ENCODE measurements at places on chromosomes 6 and 20.

DNA sequence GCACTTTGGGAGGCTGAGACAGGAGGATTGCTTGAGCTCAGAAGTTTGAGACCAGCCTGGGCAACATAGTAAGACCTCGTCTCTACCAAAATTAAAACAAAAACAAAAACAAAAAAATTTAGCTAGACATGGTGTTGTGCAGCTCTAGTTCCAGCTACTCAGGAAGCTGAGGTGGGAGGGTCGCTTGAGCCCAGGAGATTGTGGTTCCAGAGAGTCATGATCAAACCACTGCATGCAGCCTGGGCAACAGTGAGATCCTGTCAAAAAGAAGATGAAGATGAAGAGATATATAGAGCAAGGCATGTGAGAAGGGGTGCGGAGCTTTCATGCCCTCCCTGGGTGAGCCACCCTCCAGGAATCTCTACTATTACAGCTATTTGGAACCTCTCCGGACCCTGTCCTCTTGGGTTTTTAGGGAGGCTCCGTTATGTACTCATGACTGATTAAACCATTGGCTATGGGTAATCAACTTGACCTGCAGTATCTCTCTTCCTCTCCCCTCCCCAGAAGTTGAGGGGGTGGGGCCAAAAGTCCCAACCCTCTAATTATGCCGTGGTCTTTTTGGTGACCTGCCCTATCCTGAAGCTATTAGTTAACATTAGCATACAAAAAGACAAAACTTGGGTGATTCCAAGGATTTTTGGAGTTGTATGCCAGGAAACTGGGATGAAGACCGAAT lies 9.0 kb downstream of the POLH start:
- DNase-seq, result peak; percentile 89

- DNase-seq, result no peak
These were observed 19.2 kb upstream of the STK38 start for GRCh38 chr6:36566418-36566905.

- no peak for DNase-seq
These were observed 3.9 kb upstream of the INSM1 start for GRCh38 chr20:20363799-20364592.

- no peak for DNase-seq
These were observed 24.7 kb downstream of the SRPK1 start for GRCh38 chr6:35896228-35896627.

DNA sequence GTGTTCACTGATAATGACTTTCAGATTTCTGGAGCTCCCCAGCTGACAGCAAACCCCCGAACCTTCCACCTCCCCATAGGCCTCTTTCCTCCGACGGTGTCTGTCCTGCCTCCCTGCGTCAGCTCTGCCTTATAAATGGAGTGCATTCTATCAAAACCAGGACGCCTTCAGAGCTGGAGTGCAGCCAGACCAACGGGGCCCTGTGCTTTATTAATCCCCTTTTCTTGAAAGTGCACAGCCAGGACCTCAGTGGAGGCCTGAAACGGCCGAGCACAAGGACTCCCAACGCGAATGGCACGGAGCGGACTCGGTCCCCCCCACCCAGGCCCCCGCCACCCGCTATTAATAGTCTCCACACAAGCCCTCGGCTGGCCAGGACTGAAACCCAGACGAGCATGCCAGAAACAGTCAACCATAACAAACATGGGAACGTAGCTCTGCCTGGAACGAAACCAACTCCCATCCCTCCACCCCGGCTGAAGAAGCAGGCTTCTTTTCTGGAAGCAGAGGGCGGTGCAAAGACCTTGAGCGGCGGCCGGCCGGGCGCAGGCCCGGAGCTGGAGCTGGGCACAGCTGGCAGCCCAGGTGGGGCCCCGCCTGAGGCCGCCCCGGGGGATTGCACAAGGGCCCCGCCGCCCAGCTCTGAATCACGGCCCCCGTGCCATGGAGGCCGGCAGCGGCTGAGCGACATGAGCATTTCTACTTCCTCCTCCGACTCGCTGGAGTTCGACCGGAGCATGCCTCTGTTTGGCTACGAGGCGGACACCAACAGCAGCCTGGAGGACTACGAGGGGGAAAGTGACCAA lies 42.3 kb upstream of the NAA20 start:
- DNase-seq, result no peak

All from HS-27A (cell line).